Activated CD4-positive, alpha-beta T cell treated with anti-CD3 and anti-CD28 coated beads for 36 hours (primary cell): ENCODE measurements at places on chromosomes 7 and 10.

DNA sequence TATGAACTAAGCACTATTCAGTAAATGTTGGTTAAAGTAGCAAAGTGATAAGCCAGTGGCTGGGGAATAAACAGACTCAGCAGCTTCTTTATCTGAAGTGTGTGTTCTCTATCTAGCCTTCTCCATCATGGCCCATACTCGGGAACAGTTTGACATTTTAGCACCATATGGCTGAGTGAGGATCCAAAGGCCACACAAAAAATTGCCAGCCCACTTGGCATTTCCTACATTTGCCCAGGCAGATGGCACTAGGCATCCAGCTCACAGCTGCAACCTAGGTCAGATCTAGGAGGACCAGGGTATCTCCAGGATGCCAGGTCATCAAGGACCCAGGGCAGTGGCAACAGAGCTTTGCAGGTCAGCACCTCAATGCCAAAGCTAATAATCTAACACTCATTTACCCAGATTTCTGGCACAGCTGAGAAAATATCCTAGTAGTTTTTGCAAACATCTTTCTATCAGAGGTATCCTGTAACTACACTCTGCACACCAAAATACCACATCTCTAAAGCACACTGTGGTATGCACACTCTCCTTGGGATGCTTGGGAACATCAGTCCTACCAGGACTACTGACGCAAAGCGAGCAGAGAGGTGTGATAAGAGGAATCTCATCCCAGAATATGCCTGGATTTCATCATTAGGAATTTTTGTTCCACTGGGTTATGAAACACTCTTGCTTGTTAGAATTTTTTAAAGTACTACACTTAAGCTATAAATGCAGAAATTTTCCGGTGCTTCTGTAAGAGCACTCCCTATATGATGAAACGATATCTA, 61.7 kb downstream of the DOCK4 start:
- H3K27me3 ChIP-seq, result peaks cover 2% of the 10 kb centered on the region
- no peaks in the 10 kb centered on the region for H3K36me3 ChIP-seq
- H3K4me1 ChIP-seq, result no peaks in the 10 kb centered on the region
- no peak overlapping the region for H3K4me3 ChIP-seq
- H3K27ac ChIP-seq, result no peak overlapping the region

GRCh38 chr7:2142386-2142785, 90.4 kb downstream of the MAD1L1 start:
- peaks cover 3% of the 10 kb centered on the region for H3K36me3 ChIP-seq
- no peaks in the 10 kb centered on the region for H3K27me3 ChIP-seq
- H3K4me1 ChIP-seq, result peaks cover 9% of the 10 kb centered on the region
- DNase-seq, result no peak

GRCh38 chr7:128739048-128739962, at the start of gene CALU:
CALU (plus strand) TSS chr7:128739359; CDS start chr7:128748584, 9,225 bp downstream.
- H3K27me3 ChIP-seq, result peaks cover 3% of the 10 kb centered on the region
- peak within 1 kb of the TSS; percentile 99 for H3K4me3 ChIP-seq
- peaks cover 38% of the 10 kb centered on the region for H3K4me1 ChIP-seq
- H3K27ac ChIP-seq, result peak within 1 kb of the TSS; percentile 93
- DNase-seq, result peak; percentile 97
- no peaks in the 10 kb centered on the region for H3K36me3 ChIP-seq

- H3K27me3 ChIP-seq, result peaks cover 1% of the 10 kb centered on the region
- H3K4me1 ChIP-seq, result no peaks in the 10 kb centered on the region
- no peak overlapping the region for H3K27ac ChIP-seq
These were observed 165.5 kb downstream of the PKD1L1 start for GRCh38 chr7:47782792-47783191.
